ENCODE measurements at places on chromosomes 1 and 21. TPM values are rescaled to one million over a fixed set of nuclear protein-coding genes. Genes with fewer than 3 reads are reported as not detected.

DNA sequence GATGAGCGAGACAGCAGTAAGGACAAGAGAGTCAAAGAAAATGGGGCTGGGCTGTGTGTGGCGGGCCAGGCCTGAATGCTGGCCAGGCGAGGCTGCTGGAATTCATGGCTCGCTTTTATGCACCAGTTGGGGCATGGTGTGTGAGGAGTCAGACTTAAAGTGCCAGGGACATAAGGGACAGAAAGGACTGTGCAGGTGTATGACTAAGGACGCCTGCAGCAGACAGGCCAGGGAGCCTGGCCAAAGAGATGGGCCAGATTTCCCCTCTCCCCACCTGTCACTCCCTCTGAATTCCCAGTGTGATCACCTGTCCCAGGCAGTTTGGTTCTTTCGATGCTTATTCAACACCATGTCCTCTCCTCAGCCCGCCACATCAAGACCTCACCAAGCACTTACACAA, 16.9 kb upstream of the SMIM12 start:
- DNase-seq, result peak; percentile 23

WDTC1 gene
- total RNA-seq, result 30.3 TPM

ARID4B gene
- 52.9 TPM for total RNA-seq

DNA sequence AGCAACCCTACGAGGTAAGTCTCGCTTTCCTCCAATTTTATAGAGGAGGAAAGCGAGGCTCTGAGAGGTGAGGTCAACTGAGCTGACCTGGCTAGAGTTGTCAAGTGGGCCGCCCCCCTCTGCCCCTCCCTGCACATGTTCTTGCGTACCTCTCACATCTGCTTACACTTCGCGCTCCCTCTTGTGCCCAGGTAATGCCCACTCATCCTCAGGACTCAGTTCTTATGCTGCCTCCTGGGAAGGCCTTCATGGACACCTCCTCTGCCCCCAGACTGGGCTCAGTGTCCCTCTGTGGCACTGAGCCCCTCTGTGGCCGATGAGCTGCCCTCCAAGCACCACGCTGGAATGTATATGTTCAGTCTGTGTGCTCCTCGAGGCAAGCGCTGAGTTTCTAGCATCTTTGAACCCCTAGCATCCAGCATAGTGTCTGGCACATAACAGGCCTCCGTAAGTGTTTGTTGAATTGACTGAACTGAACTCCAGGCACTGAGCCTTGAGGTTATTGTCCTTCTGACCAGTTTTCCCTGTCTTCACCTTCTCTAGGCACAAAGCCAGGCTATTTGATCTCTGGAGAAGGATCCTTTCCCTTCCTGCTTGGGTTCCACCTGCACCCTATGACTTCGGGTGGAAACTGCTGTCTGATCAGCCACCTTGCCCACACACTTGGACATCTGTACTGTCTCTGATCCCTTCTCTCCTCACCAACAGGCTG, 13.5 kb downstream of the MOV10 start:
- DNase-seq, result peak; percentile 40

DNA sequence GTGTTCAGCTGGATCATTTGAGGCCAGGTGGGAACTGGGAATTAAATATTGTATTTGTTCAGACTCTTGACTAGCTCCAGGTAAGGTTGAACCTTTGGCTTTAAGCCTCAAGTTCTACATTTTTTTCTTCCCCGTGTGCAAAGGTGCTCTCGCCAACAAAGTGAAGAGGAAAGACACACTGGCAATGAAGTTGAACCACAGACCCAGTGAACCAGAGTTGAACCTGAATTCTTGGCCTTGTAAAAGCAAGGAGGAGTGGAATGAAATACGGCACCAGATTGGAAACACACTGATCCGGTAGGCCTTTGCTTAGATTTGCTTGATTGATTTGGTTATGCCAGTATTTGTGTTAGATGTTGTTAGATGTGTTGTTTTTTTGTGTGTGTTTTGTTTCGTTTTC, 25.5 kb upstream of the RCC1 start:
- no peak for DNase-seq

PPIAL4G gene
- 0.34 TPM for total RNA-seq

DNA sequence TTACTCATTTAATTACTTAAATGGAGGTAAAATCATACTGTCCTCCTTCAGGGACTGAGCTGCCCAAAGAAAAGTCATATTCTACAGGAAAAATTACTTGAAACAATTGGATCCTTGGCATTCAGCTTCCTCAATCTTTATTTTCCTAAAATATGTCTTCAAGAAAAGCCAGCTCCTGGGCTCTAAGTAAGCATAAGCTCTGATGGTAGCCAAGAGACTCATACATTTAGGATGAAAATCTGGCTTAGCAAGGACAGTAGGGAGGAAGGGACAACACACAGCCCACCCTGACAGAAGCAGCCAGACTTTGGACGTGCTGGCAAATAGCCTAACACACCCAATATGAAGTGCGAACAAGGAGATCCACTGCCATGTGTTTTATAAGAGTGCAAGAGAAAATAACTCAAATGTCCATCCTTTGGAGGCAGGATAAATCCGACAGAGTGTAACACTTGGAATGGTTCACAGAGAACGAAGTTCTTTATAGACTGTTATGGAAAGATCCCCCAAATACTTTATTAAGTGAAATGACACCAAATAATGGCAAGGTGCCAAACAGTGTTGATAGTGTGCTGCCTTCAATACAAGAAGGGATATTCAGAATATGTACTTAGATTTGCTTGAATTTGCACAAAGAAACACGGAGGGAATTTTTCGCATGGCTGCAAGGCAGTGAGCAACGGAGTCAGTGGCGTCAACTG, 14.1 kb downstream of the CAPN8 start:
- no peak for DNase-seq

DNA sequence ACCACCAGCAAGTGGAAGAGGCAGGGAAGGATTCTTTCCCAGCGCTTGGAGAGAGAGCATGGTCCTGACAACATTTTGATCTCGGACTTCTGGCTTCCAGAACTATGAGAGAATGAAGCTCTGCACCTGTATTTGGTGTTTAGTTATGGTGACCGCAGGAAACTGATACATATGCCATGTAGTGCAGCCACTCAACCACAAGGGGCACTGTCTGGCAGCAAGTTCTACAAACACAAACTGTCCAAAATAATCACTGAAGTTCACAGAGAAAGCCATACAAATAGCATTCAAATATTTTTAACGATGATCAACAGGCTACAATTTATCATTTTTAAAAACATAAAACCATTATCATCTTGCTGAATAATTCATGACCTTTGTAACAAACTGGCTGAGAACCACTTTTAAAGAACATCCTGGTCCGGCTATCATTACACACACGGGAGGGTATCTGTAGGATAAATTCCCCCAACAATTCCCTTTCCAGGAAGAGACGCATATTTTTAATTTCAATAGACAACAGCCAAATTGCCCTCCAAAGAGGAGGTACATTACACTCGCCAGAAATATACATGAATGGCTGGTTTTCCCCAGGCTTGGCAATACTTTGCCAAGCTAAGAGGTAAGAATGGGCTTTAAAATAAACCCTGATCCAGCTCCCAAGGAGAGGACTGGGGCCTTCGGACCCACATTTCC, 9.2 kb upstream of the CBR3 start:
- DNase-seq, result no peak

- DNase-seq, result no peak
Measured at GRCh38 chr1:13674377-13674776, 25.6 kb upstream of the PRDM2 start.

DNA sequence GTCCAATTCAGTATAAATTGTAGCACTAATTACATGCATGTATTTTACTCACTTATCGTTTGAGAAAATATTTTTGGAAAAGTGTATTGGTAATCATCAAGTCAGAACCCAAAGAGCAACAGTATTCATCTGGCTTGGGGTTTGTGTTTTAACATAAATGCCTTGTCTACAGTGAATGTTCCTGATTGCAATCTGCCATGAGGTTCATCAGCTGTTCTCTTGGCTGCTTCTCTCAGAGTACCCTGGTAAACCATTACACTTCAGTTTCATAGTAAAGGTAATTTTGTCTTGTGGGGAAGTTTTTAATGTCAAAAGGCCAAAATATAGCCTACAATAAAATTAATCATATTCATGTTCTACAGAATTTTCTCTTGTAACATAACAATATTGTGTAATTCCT, 150.3 kb downstream of the IFI44 start:
- DNase-seq, result no peak

- no peak for DNase-seq
Measured at GRCh38 chr1:90510143-90510542, 207.0 kb downstream of the BARHL2 start.

GRCh38 chr1:172394141-172394751, 26.2 kb upstream of the C1orf105 start:
- DNase-seq, result no peak

DNA sequence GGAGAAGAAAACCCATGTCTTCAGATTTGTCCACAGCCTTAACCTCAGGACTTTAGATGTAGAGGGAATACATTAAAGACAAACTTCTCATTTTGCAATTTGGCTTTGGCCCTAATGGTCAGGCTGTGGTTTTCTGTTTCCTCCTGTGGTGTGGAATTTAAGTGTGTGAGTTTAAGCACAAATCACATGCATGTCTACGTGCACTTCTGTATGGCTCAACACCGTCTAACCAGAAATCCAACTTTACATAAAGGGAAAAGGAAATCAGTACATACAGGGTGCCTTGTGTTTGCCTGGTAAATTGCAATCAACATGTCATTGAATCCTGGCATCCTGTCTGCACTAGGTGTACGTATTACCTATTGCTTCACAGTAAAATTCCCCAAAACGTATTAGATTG, 1.2 kb upstream of the ZNF124 start:
- no peak for DNase-seq

DNA sequence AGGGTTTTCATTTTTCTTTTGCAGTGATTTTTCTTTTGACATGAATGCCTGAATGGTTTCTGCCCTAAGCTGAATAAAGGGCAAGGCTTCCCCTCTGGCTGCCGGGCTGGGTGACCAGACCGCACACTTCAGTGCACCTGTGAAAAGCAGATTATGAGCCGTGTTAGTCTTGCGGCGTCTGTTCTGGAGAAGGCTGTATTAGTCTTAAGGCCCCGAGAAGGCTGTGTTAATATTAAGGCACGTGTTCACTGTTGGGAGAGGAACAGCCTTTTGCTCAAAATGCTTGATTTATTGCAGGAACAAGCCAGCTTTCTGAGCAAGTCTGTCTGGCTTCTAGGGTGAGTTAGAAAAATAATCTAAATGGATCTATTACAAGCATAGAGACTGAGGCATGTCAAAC, 54.7 kb upstream of the DNAH14 start:
- no peak for DNase-seq

DNA sequence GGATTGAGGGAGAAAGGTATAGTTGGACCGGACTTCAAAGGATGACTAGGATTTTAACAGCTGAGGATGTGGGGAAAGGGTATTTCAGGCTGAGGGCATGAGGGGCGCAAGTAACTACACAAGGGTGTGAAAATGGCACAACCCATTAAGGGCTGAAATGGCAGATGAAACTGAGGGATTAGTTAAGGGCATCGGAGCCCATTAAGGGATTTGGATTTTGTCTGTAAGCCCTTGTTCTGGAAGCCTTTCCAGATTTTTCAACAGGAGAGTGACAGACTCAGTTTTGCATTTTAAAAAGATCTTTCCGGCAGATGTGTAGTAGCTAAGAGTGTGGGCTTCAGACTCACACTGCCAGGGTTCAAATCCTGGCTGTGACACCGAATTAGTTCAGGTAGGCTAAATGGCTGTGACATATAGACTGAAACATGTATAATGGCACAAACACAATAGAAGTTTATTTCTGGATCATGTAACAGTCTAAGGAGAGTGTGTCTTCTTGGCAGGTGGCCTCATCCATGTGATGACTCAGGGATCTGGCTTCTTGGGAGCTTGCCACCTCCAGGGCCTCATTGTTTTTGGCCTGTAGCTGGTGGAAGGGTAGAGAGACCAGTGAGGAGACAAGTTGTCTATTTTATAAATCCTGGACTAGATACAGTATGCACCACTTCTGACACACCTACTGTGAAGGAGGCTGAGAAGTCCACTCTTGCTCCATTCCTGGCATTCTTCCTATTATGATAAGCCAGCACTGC, 49.6 kb downstream of the UBE2T start:
- DNase-seq, result no peak

DNA sequence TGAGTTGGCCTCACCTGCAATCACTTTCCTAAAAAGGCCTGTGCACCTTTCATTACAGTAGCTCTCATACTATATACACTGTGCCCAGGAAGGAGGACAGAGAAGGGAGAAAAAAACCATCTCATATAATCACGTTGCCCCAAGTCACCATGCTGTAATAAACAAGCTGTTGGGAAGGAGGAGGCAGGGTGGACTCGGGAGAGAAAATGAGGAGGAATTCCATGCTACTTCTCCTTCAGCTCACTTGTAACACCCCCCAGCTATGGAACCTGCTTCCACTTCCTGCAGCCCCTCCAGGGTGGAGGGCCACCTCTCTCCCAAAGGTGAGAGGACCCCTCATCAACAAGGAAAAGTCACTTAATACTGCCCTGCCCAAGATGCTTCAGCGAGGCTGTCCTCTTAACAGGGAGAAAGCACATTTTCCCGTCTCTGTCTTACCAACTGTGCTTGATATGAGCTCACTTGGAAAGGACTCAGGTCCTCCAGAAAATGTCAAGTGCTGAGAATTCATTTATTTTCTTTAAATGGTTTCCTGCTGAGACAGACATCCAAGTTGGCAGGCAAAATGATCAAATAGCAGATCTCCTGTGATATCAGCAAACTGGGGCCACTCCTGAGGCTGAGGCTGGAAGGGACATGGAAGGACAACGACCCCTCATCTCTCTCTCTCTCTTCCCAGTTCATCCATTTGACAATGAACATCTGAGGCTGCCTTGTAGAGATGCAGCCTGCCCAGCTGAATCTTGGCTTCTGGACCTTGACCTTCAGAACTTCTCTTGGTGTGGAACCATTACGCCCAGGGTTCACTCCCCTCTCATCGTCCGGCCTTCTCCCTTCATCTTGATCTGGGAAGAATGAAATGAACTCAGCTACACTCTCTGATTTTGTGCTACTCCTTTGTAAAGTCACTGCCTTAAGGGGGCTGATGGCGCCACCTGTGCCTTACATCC, 54.0 kb downstream of the CAPN9 start:
- DNase-seq, result no peak

CD1C gene
- total RNA-seq, result not detected

DNA sequence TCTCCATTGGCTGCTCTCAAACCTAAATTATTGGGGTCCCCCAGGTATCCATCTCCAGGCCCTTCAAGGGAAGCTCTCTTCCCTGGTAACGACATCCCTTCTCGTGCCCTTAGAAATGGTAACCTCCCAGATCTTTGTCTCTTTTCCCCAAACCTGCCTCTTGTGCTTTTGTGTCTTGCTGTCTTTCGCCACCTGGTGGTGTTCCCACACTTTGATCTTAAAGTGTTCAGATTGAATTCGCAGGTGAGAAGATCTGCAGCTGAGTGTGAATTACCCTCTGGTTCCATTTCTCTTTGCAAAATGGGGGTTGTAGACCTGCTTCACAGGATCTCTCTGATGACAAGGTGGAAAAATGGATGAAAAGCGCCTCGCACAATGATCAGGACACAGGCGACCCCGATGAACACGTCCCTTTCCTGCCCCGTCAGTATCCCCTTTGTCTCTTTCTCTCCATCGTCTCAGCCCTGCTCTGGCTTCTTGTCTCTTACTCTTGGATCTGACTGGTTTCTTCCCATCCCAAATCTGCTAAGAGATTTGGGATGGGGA, 53.1 kb downstream of the DOP1B start:
- peak; percentile 55 for DNase-seq

CFAP410 gene
- total RNA-seq, result 20.2 TPM

TSPAN2 gene
- 22.0 TPM for total RNA-seq

HNRNPR gene
- 164 TPM for total RNA-seq

CAMK1G gene
- total RNA-seq, result 0.68 TPM

ALDH9A1 gene
- 60.5 TPM for total RNA-seq

GRCh38 chr1:59730759-59731478, 83.8 kb upstream of the HOOK1 start:
- peak; percentile 65 for DNase-seq

MAP10 gene
- total RNA-seq, result 4.0 TPM

Measured in ureter (tissue), 1 donor.